ENCODE measurements at places on chromosomes 6 and 20. TPM values are rescaled to one million over a fixed set of nuclear protein-coding genes. Genes with fewer than 3 reads are reported as not detected.
A peak's percentile ranks its signal among the peaks of the same experiment; 100 is the strongest.

GRCh38 chr20:18032977-18033892, 24.5 kb downstream of the OVOL2 start:
- no peaks in the 10 kb centered on the region for H3K27me3 ChIP-seq
- H3K36me3 ChIP-seq, result no peaks in the 10 kb centered on the region
- DNase-seq, result no peak

- peak; percentile 81 for DNase-seq
- H3K36me3 ChIP-seq, result no peaks in the 10 kb centered on the region
- H3K27ac ChIP-seq, result peak overlapping the region; percentile 47
- peak overlapping the region; percentile 33 for H3K4me3 ChIP-seq
Measured at GRCh38 chr6:20400456-20401204, 1.0 kb upstream of the E2F3 start.

DNA sequence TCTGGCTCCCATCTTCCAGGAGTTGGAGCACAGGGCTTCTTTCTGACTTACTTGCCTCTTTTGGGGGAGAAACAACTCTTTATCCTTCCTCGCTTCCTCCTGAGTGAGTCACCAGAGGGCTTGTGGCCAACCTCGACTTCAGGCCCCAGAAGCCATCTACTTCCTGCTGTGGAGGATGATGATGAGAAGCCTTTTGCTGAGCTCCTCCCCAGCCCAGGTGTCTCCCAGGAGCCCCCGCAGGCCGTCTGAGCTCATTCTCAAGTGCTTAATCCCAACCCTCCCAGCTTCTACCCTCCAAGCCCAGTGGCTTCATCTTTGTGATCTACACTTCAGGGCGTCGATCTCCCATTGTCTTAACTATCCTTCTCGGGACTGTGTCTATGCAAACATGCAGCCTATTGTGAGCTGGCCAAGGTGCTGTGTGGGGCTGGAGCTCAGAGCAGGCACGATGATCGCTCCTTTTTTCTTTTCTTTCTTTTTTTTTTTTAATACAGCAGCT, 27.9 kb downstream of the SDCBP2 start:
- no peak for DNase-seq
- no peaks in the 10 kb centered on the region for H3K4me1 ChIP-seq
- H3K27me3 ChIP-seq, result no peaks in the 10 kb centered on the region
- H3K4me3 ChIP-seq, result no peak overlapping the region

The HCK gene
- 19.9 TPM for total RNA-seq

The GPLD1 gene
- total RNA-seq, result 8.2 TPM

Data from aorta (tissue), 5 donors.